Placental epithelial cell (primary cell): ENCODE measurements at places on chromosomes 13 and 19. TPM values are rescaled to one million over a fixed set of nuclear protein-coding genes. Genes with fewer than 3 reads are reported as not detected.

The ATP4A gene
- not detected in 2 replicates for total RNA-seq

The TJP3 gene
- 0.39 TPM in 1 of 2 replicates, not detected in the other for total RNA-seq

The PTH2 gene
- not detected in 2 replicates for total RNA-seq

The CYP2F1 gene
- not detected in 2 replicates for total RNA-seq

The SIGLEC9 gene
- not detected in 2 replicates for total RNA-seq
